ENCODE measurements at places on chromosomes 12 and 14. TPM values are rescaled to one million over a fixed set of nuclear protein-coding genes. Genes with fewer than 3 reads are reported as not detected.

DNA sequence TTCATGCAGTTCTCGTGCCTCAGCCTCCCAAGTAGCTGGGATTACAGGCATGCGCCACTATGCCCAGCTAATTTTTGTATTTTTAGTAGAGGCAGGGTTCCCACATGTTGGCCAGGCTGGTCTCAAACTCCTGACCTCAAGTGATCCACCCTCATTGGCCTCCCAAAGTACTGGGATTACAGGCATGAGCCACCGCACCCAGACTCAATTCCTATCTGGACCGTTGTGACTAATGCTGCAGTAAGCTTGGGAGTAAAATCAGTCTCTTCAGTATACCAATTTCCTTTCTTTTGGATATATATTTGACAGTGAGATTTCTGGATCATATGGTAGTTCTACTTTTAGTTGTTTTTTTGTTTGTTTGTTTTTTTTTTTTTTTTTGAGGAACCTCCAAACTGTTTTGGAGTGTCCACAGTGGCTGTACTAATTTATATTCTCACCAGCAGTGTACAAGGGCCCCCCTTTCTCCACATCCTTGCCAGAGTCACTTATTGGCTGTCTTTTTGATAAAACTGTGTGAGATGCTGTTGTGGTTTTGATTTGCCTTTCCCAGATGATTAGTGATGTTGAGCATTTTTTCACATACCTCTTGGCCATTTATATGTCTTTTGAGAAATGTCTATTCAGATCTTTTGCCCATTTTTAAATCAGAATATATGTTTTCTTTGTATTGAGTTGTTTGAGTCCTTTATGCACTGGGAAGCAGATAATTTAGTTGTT is 37.3 kb upstream of the EVL start:
- DNase-seq, result no peak

GRCh38 chr14:49424436-49425331 is 161.5 kb downstream of the RPS29 start:
- no peak for DNase-seq

The RFX4 gene
- total RNA-seq, result not detected

The IL22 gene
- total RNA-seq, result not detected

The CMKLR1 gene
- total RNA-seq, result 20.5 TPM

DNA sequence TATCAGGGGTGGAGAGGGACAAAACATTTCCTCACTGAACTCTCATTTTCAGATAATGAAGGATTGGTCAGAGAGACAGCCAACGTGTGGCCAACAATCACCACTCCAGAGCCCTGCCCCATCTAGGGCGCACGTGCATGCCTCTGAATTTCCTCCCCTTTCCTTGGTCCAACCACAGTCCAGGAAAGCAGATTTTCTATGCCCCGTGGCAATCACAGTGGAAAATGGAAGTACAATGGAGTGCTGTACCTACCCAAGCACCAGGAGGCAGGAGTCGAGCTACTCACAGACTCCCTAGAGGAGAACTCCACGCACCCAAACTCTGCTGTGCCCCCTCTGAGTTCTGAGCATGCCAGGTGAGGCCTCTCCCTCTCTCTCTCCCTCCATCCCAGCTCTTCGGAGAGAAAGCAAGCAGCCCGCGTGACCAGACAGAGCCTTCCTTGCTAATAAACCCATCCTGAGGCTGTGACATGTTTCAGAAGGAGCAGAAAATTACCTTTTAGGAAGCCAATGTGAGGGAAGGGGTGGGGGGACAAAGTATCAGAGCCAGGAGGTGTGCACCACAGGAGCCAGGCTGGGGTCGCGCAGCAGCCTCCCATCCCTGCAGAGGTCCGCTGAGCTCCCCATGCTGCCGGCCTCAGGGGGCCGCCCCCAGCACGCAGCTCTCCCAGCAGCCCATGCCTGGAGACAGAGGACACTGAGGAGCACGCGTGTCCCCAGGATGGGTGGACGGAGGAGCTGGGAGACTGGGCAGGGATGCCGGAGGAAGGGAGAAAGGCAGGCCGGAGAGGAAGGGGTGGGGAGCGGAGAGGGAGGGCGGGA is 73.4 kb downstream of the PITPNM2 start:
- DNase-seq, result no peak

DNA sequence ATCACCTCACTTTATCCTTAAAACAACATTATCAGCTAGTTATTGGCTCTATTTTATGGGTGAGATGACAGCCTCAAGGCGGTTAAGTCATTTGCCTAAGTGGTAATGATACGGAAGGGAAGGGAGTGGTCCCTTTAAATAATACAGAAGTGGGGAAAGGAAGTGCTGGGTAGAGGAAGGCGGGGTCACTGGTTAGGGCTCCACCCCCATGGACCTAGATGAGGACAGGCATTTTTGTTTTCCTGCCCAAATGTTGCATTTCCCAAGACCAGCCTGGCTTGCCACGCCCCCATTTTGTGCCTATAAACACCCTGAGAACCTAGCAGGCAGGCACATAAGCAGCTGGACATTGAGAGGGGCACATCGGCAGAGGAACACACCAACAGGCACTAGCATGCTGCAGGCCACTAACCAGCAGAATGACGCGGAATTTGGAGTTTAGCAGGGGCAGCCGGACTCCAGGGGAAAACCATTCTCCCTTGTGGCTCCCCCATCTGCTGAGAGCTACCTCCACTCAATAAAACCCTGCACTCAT is 100.9 kb downstream of the EPS8 start:
- DNase-seq, result peak; percentile 15

DNA sequence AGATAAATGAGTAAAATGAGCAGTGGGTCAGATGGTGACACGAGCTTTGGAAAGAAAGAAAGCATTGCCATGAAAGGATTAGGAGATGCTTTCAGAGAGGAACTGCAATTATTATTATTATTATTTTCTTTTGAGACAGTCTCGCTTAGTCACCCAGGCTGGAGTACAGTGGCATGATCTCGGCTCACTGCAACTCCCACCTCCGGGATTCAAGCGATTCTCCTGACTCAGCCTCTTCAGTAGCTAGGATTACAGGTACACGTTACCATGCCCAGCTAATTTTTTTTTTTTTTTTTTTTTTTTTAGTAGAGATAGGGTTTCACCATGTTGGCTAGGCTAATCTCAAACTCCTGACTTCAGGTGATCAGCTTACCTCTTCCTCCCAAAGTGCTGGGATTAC is 77.4 kb downstream of the ST8SIA1 start:
- DNase-seq, result no peak

The CCDC196 gene
- total RNA-seq, result not detected

DNA sequence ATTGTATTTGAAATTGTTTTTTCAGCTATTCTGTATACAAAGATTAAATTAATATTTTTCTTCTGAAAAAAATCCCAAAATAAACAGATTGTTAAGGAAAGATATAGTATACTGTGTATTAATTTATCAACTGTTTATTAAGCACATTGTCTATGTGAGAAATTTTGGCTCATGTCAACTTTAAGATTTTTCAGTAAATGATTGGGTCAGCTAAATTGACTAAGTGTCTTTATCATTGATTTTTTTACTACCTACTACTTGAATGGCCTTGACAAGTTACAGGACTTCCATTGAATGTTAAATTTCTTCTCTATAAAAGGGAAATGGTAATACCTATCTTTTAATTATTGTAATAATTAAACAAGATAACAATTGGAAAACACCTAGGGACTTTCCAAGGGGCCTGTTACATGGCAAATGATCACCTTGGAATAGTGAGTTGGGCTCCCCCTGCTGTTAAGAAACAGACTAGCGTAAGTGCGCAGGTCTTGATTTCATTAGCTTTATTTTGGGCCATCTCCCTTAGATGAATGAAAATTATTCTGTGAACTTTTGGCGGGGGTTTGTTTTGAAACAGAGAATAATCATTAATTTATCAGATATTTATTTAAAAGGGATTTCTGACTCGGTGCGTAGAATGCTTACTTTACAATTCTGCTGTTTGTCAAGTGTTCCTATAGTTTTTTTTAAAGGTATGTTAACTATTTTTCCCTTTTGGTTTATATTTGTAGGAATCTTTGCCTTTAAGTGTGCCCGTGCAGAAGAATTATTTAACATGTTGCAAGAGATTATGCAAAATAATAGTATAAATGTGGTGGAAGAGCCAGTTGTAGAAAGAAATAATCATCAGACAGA is 14.5 kb upstream of the CCT2 start:
- peak; percentile 78 for DNase-seq

DNA sequence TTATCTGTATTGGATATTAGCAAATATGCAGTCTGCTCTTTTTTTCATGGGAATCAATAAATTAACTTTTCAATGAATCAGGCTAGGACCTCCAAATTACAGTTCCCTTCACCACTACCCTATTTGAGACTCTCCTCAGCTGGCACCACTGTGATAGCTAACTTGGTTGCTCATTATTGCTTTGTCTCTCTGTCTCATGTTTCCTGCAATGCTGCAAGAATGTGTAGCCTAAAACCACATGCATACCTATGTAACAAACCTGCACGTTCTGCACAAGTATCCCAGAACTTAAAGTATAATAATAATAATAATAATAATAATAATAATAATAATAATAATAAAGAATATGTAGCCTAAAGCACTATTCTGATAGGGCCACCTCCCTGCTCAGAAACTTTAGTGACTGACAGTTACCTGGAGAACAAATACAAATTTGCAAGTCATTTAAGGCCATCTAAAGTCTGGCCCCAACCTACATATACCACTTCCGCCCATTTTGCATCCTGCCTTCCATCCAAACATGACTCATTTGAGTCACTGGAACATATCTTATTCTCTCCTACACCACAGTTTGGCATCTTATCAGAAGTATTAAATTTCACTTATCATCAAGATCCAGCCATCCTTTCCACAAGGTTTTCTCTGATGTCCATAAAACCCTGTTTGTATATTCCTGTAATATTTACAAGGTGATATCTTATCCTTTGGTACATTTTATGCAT is 215.1 kb downstream of the LRRK2 start:
- no peak for DNase-seq

DNA sequence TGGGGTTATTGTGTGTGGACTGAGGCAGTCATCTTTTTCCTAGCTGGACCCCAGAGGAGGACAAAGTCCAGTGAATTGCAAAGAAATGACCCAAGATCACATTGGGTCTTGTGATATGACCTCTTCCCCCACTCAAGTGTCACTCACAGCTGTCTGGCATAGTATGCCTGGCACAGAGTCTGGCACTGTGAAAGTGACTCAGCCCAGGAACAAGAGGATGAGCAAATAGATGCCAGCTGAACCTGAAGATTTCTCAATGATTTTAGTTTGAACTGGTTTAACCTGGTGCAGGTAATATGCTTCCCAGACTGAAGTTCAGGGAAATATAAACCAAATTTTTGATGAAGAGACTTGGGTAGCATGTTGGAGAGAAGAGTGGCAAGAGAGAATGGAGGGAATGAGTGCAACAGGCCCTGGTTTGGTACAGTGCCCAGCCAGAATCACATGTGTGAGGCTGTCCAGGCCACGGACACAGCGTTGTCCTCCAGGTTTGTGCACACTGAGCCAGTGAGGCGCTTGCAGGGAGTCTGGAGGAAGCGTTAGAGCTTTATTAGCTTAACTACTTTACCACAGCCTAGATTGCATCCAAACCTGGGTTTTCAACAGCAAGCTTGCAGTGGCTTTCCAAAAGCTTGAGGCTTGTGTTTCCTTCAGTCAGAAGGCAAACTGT is 332.9 kb downstream of the NUAK1 start:
- DNase-seq, result no peak

The RFLNA gene
- 0.40 TPM for total RNA-seq

DNA sequence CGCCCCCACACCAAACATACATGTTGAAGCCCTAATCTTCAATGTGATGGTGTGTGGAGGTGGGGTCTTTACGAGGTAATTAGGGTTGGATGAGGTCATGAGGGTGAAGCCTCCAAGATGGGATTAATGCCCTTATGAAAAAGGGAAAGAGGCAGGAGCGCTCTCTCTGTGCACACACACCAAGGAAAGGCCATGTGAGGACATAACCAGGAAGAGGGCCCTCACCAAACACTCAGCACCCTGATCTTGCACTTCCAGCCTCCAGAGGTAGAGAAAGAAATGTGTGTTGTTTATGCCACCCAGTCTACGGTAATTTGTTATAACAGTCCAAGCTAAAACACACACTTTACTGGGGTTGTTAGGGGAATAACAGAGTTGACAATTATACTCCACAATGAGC is 14.6 kb upstream of the PITPNM2 start:
- DNase-seq, result no peak

The KLHDC1 gene
- 5.9 TPM for total RNA-seq

DNA sequence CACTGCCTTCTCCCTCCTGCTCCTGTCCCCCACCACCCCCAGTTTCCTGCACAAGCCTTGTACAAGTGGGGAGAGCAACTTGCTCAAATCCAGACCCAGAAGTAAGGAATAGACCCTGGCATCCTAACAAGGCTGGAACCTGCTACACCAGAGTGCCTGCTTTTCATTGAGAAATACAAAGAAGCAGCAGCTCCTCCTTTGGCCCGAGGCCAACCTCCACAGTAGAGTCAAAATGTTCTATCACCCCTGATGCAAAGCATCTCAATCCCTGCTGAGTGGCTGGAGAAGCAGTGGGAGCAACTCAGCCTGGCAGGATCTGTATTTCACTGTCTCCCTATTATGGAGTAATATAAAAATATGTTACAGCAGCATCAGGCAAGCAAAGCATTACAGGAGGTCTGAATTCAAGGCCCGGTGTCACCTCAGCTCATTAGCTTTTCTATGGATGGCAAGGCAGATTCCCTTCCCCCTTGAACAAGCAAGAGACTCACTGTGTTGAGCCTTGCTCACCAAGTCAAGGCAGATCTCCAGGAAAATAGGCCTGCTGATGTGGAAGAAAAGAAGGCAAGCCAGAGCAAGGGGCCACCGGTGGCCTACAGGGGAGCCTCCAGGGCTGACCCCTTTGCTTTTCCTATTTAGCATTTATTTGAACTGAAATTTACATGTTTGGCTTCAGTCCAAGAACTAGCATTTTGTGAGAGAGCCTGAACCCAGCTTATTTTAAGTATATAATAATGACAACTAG is 186.3 kb upstream of the EGLN3 start:
- DNase-seq, result no peak

The KRT78 gene
- not detected for total RNA-seq

GRCh38 chr12:31119803-31120211 is 46.1 kb downstream of the DDX11 start:
- DNase-seq, result peak; percentile 76

GRCh38 chr12:38892087-38892786 is 13.2 kb downstream of the CPNE8 start:
- DNase-seq, result no peak

GRCh38 chr12:64595863-64596793 is 14.2 kb upstream of the RASSF3 start:
- no peak for DNase-seq
